ENCODE measurements at places on chromosomes 2 and 18.

DNA sequence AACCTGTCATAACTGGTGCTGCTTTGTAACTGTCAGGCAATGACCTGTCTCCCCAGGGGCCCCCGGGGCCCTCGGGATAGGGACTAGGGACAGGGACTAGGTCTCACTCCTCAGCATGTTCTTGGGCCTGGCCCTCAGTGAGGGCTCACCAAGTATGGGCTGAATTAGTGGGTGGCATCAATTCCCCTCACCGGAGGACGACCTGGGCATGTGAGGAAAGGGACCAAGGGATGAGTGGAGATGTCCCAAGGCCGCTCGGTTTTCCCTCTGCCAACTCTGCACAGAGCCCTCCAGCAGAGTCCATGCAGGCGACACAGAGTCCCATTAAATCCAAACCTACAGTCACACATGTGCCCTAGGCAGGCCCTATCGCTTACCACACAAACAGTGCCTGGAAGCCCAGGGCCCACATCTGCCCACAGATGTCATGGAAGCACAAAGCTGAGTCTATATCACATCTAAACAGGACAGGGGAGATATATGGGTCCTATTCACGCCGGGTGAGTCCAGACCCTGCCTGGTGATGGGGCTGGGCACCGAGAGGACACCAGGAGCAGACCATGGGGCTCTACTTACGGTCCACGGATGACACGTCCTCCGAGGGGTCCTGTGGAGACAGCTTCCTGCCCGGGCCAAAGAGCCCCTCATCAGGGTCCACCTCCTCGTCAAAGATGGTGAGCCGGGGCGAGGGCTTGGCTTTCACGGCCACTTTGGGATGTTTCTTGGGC lies 26.6 kb downstream of the HS1BP3 start:
- DNase-seq: no peak

GRCh38 chr18:45241271-45241670 lies 374.0 kb upstream of the SLC14A2 start:
- no peak for DNase-seq

GRCh38 chr2:121021685-121022084 lies 263.3 kb downstream of the TFCP2L1 start:
- DNase-seq: no peak

DNA sequence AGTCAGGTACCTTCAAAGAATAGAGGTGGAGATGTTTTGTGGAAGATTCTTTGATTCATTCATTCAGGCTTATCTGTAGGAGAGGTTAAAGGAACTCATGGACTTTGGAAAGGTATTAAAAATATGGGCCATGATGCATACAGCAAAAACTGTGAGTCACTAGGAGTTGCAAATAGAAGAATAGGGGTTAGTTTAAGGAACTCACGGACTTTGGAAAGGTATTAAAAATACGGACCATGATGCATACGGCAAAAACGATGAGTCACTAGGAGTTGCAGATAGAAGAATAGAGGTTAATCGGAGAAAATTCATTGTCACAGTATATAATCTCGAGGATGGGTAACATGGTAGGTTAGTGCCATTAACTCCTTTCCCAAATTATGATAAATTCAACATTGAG lies 41.2 kb downstream of the SLC9A2 start:
- DNase-seq: no peak

DNA sequence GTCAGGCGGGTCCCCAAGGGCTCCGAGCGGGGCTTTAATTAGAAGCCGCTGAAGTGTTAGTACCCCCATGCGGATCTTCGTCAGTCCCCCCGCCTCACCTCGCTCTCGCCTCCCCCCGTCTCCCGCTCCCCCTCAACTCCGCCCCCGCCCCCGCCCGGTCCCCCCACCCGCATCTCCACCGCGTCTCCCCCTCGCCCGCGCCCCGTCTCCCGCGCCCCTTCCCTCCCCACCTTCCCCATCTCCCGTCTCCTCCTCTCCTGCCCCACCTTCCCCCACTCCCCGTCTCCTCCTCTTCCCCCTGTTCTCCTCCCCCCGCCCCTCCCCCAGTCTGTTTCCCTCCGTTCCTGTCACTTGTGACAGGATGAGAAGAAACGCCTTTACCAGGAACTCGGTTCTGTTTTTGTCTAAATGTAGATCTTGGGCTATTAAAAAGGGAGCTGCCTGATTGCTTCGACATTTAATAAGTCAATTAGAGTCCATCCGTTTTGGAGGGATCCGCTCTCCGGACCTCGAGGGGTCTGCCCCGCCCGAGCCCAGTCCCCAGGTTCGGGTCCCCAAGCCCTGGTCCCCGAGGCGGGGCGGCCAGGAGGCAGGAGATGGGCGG lies 969 bp upstream of the ALKAL2 start:
- peak; percentile 9 for DNase-seq

DNA sequence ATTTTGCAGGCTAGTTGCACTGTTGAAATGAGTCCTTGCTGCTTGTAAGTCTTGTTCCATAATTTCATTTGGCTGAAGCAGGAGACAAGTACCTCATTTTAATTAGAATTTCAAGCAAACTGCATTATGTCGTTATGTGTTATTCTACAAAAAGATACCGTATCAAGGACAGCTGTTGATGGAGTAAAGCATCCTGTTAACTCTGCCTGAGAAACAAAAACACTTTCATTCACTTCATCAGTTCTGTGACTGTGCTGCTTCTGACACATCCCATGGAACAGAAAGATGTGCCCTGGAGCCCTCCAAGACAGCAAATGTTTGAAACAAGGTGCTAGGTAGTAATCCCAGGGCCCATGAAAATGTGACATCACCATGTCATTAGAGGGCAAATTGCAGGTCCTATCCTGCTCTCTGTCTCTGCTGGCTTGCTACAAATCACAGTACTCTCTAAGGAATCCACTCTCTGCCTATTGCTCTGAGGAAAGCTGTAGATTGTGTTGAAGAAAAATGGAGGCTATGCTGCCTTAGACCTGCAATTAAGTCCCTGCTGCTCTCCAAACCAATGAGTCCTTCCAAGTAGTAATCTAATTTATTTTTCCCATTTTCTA lies 209.7 kb upstream of the PARD3B start:
- DNase-seq: no peak

- DNase-seq: no peak
Measured at GRCh38 chr2:100882645-100883613, 63.0 kb downstream of the NPAS2 start.

- DNase-seq: no peak
Measured at GRCh38 chr2:79792090-79792489, 279.2 kb downstream of the CTNNA2 start.

GRCh38 chr2:85429213-85429923 lies 10.9 kb downstream of the SH2D6 start:
- no peak for DNase-seq

- no peak for DNase-seq
Measured at GRCh38 chr2:202133200-202133908, 60.3 kb downstream of the KIAA2012 start.

DNA sequence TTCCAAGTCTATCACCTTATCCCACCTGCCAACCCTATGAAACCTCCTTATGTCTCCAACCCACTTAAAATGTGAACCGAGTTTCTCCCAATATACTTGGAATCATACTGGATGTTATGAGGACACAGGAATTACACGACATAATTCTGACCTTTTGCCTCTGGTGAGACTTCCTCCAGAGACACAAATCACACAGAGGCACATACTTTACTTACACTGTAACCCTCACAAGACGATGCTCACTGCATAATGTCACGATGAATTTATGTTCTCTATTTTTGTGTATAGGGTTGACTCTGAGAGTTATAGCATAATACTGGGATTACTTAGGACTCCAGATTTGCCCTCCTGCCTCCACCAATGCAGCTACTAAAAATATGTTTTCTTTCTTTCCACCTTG lies 28.0 kb upstream of the SETBP1 start:
- no peak for DNase-seq

GRCh38 chr18:6569813-6570212 lies 155.1 kb upstream of the L3MBTL4 start:
- no peak for DNase-seq

DNA sequence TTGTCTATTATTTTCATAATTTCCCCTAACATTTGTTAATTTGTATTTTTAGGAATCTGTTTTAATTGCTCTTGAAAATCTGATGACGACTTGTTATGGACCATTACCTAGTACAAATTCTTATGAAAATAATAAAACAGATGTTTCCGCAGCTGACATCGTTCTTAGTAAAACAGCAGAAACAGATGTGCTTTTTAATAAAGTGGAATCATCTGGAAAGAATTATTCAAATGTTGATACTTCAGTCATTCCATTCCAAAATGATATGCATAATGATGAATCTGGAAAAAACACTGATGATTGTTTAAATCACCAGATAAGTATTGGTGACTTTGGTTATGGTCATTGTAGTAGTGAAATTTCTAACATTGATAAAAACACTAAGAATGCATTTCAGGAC lies 69.9 kb downstream of the PMS1 start:
- DNase-seq: no peak

GRCh38 chr2:62569907-62570841 lies 64.2 kb upstream of the TMEM17 start:
- no peak for DNase-seq

- DNase-seq: no peak
Measured at GRCh38 chr2:29001806-29002205, 20.7 kb downstream of the TOGARAM2 start.

GRCh38 chr18:50956116-50956515 lies 11.7 kb upstream of the ELAC1 start:
- no peak for DNase-seq

DNA sequence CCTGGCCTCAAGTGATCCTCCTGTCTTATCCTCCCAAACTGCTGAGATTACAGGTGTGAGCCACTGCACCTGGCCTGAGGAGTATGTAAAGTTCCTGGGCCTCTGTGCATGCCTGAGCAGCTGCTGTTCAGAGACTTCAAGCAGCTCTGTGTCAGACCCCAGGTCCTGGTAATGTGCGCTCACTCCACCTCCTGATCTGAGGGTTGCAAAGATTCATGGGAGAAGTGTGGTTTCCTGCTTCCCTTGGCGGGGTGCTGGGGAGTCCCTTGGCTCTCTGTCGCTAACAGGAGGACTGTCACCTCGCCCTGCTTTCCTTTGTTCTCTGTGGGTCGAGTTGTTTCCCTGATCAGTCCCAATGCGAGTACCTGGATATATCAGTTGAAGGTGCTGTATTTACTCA lies 8.6 kb upstream of the IL36A start:
- no peak for DNase-seq

DNA sequence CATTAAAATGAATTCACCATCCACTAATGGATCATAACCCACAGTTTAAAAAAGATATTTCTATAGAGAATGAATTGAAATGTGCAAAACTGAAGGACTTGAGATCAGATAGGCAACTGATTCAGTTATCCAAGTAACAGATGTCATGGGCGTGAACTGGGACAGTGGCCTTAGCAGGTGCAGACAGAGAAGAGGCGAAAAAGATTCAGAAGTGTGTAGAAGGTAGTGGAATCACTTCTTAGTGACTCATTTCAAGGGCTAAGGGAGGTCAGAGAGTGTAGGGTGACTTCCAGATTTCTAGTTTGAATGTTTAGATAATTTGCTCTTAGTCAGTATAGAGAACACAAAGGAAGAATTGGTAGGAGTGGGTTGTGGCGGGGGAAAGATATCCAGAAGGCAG lies 79.7 kb downstream of the EHBP1 start:
- no peak for DNase-seq

- DNase-seq: peak; percentile 51
Measured at GRCh38 chr18:32042337-32042736, 23.7 kb downstream of the RNF125 start.

DNA sequence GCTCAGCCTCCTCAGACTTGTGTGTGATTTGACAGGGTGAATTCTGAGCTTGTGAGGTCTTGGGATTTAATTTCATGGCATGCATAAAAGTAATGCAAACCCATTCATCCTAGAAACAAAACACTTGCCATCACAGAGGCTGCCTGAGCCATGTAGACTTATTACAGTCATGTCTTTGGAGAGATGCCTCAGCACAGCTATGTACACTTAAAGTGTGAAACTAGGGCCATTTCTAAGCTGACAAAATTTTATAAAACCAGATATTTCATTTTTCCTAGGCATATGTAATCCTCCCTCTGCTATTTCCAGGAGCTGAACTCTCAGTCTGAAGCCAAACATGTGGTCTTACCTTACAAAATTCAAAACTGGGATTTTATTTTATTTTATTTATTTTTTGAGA lies 322.2 kb upstream of the SPHKAP start:
- DNase-seq: no peak

GRCh38 chr2:111171337-111171930 lies 50.7 kb downstream of the BCL2L11 start:
- no peak for DNase-seq

DNA sequence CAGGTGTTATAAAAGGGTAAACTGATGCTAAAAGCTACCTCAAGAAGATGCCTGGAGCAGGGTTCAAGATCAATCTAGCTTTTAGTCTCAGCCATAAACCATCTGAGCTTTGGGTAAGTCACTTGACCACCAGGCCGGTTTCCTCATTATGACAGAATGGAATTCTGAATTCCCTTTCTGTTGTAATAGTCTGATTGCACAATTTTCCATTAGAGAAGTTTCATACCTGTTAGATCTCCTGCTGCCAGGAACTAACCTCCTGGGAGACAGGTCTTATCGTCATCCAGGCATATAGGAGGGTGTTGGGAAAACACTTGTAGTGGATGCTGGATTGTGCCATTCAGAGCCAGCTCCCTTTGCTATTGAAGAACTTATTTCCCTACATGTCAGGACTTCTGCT lies 272.5 kb downstream of the TDRD15 start:
- no peak for DNase-seq

GRCh38 chr2:127542231-127542630 lies 6.7 kb downstream of the MYO7B start:
- no peak for DNase-seq

DNA sequence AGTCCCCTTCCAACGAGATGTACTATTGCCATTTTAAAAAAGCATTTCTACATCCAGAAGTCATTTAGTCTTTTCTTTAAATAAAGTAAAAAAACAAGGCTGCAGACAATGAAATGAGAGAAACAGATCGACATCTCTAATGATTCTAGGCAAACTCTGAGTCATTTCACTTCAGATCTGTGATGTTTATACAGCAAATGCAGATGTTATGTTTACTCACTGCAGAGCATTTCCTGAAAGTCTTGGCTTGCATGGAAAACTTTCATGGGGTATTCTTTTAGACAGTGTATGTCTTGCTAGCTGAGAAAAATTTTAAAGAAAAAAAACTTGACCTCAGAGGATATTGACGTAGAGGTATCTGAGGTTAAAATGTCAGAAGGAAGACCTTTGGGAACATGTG lies 797.4 kb downstream of the CNTNAP5 start:
- DNase-seq: no peak

DNA sequence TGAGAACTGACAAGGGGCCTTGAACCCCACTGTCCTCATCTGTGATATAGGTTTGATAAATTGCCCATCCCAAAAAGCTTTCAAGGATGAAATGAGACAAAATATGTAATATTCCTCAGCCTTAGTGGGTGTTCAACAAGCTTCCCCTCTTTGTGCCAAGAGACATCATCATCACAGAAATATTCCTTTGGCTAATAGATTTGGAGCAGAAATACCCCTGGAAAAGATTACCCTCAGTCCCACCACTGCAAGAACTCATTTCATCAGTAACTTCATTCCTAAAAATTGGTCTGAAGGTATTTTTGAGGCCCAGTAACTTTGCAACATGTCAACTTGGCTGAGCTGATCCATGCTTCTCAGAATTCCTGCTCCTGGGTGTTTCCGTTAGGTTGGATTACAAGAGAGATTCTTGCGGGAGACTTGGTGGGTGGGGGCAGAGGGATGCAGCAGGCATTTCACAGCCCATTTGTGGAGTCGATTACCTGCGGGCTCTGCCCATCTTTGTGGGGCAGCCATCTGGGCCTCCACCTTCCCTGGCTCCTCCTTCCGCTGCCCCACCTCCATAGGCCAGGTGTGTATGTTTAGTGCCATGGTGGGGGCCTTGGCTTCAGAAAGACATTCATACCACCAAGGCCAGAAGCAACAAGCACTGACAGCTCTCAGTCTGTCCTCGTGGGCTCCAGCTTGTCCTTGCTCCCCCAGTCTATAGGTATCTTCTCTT lies 263.9 kb downstream of the GLI2 start:
- DNase-seq: no peak

Data from naive B cell (primary cell).